ENCODE measurements at places on chromosomes 3 and 15. TPM values are rescaled to one million over a fixed set of nuclear protein-coding genes. Genes with fewer than 3 reads are reported as not detected.

DNA sequence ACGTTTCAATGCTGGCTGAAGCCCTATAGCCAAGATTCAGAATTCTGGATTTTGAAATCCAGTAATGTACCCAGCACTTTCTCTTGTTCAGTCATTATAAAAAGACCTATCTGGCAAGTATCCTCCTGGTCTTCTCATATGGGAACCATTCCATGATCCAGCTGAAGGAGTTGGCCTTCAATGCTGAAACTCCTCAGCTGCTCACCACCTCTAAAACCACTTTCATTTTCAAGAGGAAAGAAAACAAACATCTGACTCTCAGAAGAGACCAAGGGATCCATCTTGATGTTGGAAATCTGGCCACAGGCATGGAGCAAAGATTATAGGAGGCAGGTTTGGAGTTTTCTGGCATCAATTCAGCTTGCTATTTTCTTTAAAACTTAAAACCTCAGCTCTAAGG lies 235.4 kb downstream of the FMN1 start:
- no peak overlapping the region for H3K27ac ChIP-seq
- no peaks in the 10 kb centered on the region for H3K36me3 ChIP-seq
- no peak overlapping the region for H3K4me3 ChIP-seq
- no peaks in the 10 kb centered on the region for H3K4me1 ChIP-seq
- DNase-seq: no peak
- H3K27me3 ChIP-seq: peaks cover 3% of the 10 kb centered on the region

DNA sequence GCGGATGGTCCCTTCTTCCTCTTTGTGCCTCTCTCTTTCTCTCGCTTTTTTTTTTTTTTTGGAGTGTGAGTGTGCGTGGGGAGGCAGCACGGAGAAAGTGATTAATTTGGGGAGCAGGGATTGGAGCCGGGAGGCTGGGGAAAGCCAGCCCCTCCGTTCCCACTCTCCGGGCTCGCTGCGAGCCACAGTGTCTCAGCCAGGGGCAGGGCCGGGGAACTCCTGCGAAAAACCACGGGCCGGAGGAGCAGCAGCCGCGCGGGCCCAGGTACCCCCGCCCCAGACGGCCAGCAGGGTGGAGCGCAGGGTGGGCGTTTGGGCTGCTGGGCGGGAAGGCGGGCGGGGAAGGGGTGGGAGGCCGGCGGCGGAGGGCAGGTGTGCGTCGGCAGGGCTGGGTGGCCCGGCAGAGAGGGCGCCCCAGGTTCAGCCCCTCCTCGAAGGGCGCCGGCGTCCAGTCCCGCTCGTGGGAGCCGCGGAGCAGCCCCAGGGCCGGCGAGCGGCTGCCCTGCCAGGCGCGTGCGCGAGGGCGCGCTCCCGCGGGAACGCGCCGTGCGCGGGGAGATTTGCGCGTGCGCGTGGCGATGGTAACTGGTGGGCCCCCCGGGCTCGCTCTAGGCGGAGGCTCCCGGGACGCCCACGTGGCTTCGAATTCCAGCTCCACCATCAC lies 1.4 kb downstream of the CHL1 start:
- no peak overlapping the region for H3K27ac ChIP-seq
- H3K27me3 ChIP-seq: peaks cover 24% of the 10 kb centered on the region
- no peak overlapping the region for H3K4me3 ChIP-seq
- H3K4me1 ChIP-seq: no peaks in the 10 kb centered on the region

DNA sequence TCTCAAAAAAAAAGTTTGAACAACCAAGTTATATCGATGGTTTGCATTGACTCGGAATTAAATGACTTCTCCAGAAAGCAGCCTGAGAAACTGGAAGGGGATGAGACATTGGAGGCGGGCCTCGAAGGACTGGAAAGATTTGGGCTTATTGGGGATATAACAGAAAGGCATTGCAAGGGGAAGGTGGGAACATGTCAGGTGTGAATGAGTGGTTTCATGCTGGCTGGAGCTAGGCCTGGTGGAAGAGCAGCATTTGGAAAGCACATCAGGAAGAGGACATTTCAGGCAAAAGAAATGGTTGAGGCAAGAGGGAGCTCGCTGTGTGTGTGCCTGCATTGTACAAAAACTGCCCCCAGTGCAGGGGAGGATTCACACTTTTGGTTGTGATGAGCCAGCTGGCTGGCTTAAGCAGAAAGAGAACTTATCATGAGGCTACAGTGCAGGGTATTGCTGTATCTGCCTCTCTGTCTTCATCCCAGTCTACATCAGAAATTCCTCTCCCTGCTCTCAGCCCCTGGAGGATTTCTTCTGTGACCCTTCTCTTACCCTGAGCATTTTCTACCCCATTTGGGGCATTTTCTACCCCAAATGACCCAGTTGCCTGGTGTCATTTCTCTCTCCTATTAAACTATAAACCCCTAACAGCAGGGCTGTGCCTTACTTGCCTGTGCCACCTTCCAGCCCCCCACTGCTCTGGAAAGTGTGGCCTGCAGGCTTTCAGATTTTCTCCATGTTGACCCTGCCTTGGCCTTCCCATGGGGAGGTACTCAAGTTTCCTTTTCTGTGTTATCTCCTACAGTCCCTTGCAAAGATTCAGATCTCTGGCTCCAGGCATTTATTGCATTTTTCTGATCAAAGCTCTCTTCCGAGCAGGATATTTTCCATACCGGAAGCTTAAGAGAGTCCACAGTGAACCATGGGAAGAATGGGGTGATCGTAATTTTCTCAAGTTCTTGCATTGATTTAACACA lies 64.4 kb upstream of the FLNB start:
- no peak for DNase-seq
- H3K4me3 ChIP-seq: no peak overlapping the region
- H3K27ac ChIP-seq: no peak overlapping the region

- DNase-seq: no peak
- no peaks in the 10 kb centered on the region for H3K36me3 ChIP-seq
- H3K27ac ChIP-seq: no peak overlapping the region
- H3K4me3 ChIP-seq: no peak overlapping the region
- no peaks in the 10 kb centered on the region for H3K4me1 ChIP-seq
Observed at GRCh38 chr3:126340596-126340942, 16.6 kb downstream of the KLF15 start.

DNA sequence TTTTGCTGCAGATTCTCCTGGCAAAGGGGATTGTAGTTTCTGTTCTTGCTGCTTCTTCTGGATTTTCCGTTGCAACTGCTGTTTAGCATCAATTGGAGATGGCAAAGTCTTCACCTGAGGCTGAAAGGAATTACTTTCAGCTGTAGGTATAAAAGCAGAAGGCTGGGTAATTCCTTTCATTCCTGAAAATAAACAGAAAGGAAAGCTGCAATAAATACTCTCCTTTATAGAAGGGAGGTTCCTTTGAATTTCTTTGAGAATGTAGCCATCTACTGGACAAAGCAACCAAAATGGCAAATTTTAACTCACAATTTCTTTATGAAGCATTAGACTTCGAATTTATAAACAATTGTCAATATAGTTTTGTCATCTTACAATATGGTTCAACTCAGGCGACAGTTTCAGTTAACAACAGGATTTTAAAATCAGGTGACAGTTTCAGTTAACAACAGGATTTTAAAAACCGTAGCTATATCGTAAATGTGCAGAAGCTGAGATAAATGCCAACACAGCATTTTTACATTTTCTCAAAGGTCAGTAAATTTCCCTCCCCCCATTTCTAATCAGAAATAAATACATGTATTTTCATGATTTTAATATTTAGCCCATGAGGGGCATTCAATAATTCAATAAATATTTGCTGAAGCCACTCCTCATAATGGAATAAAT lies 104.9 kb upstream of the NEDD4 start:
- no peak for DNase-seq
- H3K4me1 ChIP-seq: peaks cover 3% of the 10 kb centered on the region
- H3K36me3 ChIP-seq: peaks cover 49% of the 10 kb centered on the region
- no peaks in the 10 kb centered on the region for H3K27me3 ChIP-seq
- no peak overlapping the region for H3K4me3 ChIP-seq

DNA sequence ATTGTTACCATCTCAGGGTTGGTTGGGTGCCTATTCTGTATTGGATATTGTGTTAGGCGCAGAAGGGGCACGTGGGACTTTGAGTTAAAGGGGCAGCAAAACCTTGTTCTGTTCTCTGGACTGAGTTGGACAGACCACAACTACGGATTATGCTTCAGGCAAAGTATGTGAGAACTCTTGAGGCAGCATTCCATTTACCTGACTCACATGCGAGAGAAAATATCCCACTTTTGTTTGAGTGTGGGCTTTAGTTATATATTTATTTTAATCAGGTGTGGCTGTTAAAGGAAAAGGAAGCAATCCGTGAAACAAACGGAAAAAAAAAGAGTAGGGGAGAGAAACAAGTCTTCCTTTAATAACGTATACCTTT lies 627 bp upstream of the PLS1 start:
- H3K4me3 ChIP-seq: peak overlapping the region; percentile 95
- H3K36me3 ChIP-seq: no peaks in the 10 kb centered on the region
- no peak overlapping the region for H3K27ac ChIP-seq

DNA sequence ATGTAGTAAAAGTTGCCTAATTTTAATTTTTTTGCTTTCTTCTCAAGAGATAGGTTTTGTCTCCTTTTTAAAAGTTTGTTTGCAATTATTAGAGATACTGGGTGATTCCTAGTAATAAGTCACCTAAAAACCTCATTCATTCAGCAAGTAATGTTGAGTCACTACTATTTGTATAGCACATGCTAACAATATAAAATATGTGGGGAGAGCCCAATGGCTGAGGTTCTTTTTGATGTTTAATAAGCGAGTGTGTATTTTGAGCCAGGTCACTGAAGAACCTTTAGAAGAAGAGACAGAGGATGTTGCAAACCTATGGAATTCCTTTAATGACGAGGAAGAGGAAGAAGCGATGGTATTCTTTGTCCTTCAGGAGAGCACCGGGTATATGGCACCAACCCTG lies 123.7 kb upstream of the CHRM5 start:
- no peak for DNase-seq
- H3K27me3 ChIP-seq: peaks cover 6% of the 10 kb centered on the region
- no peak overlapping the region for H3K27ac ChIP-seq
- no peak overlapping the region for H3K4me3 ChIP-seq

GRCh38 chr3:23308986-23309625 lies 106.0 kb downstream of the UBE2E2 start:
- no peak for DNase-seq
- no peak overlapping the region for H3K4me3 ChIP-seq
- peaks cover 6% of the 10 kb centered on the region for H3K4me1 ChIP-seq
- H3K27ac ChIP-seq: no peak overlapping the region
- peaks cover 5% of the 10 kb centered on the region for H3K36me3 ChIP-seq

- DNase-seq: no peak
- H3K27ac ChIP-seq: no peak overlapping the region
- H3K4me1 ChIP-seq: no peaks in the 10 kb centered on the region
- H3K27me3 ChIP-seq: no peaks in the 10 kb centered on the region
- no peaks in the 10 kb centered on the region for H3K36me3 ChIP-seq
Observed at GRCh38 chr3:148147903-148148302, 549.8 kb upstream of the AGTR1 start.

- no peaks in the 10 kb centered on the region for H3K36me3 ChIP-seq
- H3K4me1 ChIP-seq: no peaks in the 10 kb centered on the region
- no peak for DNase-seq
- no peak overlapping the region for H3K27ac ChIP-seq
- H3K4me3 ChIP-seq: no peak overlapping the region
Observed at GRCh38 chr3:104178680-104179079, 1188.0 kb upstream of the ALCAM start.

GRCh38 chr3:140573011-140573410 lies 104.9 kb upstream of the TRIM42 start:
- H3K27me3 ChIP-seq: peaks cover 2% of the 10 kb centered on the region
- H3K27ac ChIP-seq: no peak overlapping the region
- H3K36me3 ChIP-seq: no peaks in the 10 kb centered on the region

DNA sequence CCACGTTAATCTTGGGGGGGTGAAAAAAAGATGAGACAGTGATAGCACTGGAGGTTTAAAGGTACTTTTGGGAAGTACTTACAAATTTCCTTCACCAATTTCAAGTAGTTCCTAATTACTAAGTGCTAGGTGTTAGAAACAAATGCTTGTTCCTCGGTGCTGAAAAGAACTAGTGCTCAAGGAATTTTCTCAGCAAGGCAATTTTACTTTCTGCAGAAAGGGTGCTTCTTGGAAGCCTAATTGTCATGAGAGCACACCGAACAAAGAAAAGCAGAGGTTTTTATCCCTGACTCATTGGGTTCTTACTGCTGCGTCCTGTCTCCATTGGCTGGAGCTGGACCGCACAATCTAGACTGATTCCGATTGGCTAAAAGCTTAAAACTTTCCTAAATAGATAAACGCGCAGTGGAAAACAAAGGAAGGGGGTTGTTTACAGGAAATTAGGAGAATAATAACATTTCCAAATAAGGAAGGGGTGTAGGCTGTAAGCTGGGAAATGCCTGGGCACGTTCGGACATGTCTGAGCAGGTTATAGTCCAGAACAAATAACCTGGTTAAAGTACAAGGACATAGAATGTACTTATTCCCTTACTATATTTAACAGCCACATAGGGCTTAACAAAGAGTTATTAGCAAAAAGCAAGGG lies 49.6 kb downstream of the CHD2 start:
- no peak overlapping the region for H3K4me3 ChIP-seq
- H3K4me1 ChIP-seq: peaks cover 2% of the 10 kb centered on the region
- peaks cover 79% of the 10 kb centered on the region for H3K36me3 ChIP-seq
- no peaks in the 10 kb centered on the region for H3K27me3 ChIP-seq
- DNase-seq: no peak

- no peak overlapping the region for H3K4me3 ChIP-seq
- no peaks in the 10 kb centered on the region for H3K27me3 ChIP-seq
- peaks cover 51% of the 10 kb centered on the region for H3K36me3 ChIP-seq
- H3K4me1 ChIP-seq: peaks cover 78% of the 10 kb centered on the region
Observed at GRCh38 chr3:94069194-94069813, 6.4 kb downstream of the NSUN3 start.

- no peaks in the 10 kb centered on the region for H3K4me1 ChIP-seq
- no peaks in the 10 kb centered on the region for H3K27me3 ChIP-seq
- H3K27ac ChIP-seq: no peak overlapping the region
- no peaks in the 10 kb centered on the region for H3K36me3 ChIP-seq
- no peak overlapping the region for H3K4me3 ChIP-seq
- no peak for DNase-seq
Observed at GRCh38 chr15:81758818-81759284, 287.0 kb downstream of the MEX3B start.

DNA sequence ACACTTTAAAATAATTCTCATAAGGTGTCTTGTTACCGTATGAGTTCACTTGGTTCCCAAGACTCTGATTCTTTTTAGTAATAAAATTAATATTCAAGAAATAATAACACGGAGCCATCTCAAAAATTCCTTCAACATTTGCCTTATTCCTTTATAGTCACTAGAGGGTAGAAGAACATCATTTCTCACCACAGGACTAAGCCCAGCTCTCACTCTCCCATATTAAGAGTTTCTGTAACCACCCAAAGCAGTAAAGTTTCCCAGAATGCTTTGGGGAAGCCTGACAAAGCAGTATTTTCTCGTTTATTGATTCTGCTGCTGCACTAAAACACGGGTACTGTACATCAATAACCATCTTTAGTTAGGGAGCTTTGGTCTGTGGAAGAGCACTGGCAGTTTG lies 114.9 kb downstream of the MCTP2 start:
- no peaks in the 10 kb centered on the region for H3K4me1 ChIP-seq
- no peaks in the 10 kb centered on the region for H3K27me3 ChIP-seq
- no peak for DNase-seq
- H3K27ac ChIP-seq: no peak overlapping the region
- no peak overlapping the region for H3K4me3 ChIP-seq

EIF3J gene
- 112 TPM for total RNA-seq

RTP3 gene
- total RNA-seq: not detected

CTXN2 gene
- total RNA-seq: not detected

NMNAT3 gene
- 4.5 TPM for total RNA-seq

IQCH gene
- 1.7 TPM for total RNA-seq

OR5K2 gene
- not detected for total RNA-seq

ITGA11 gene
- 1.7 TPM for total RNA-seq

PLSCR2 gene
- total RNA-seq: not detected

MCF2L2 gene
- total RNA-seq: 3.5 TPM

GRAMD2A gene
- not detected for total RNA-seq
